ENCODE measurements at places on chromosomes 1 and 21.

GRCh38 chr1:182146286-182146685 lies 84.8 kb upstream of the ZNF648 start:
- no peak for DNase-seq

GRCh38 chr21:32958288-32959002 lies 67.3 kb upstream of the OLIG2 start:
- DNase-seq, result no peak

DNA sequence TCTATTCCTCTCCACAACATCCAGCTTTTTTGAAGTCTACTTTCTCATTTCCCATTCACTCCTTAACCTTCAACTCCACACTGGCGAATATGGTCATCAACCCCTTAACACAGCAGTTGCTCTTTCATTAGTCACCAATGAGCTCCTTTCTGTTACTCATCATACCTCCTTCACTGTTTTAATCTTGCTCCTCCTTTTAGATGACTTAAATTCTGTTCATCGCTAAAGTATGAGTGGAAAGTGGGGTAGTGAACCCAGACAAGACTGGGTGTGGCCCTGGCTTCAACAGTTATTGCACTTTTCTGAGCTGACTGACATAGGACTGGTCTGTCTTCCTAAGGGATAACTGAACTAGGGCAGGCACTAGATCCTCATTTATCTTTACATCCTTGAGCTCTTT lies 51.3 kb downstream of the AKT3 start:
- DNase-seq, result no peak

GRCh38 chr21:41620982-41621381 lies 113.0 kb upstream of the TMPRSS2 start:
- no peak for DNase-seq

DNA sequence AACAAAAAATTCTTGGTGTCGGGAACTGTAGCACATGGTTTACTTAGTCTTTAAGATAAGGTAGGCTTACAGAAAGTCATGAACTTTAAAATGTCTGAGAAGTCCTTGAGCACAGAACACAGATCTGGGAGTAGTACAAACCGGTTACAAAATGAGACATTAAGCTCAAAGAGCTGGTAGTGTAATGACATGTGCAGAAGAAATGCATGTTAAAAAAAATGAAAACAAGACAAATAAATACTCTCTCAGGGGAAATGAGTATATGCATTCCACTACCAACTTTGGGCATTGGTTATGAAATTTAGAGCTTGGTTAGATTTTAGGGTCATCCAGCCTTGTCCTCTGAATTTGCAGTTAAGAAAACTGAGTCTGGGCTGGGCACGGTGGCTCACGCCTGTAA lies 91.5 kb upstream of the F3 start:
- no peak for DNase-seq

GRCh38 chr1:107138166-107138565 lies 2.7 kb upstream of the NTNG1 start:
- DNase-seq, result no peak

DNA sequence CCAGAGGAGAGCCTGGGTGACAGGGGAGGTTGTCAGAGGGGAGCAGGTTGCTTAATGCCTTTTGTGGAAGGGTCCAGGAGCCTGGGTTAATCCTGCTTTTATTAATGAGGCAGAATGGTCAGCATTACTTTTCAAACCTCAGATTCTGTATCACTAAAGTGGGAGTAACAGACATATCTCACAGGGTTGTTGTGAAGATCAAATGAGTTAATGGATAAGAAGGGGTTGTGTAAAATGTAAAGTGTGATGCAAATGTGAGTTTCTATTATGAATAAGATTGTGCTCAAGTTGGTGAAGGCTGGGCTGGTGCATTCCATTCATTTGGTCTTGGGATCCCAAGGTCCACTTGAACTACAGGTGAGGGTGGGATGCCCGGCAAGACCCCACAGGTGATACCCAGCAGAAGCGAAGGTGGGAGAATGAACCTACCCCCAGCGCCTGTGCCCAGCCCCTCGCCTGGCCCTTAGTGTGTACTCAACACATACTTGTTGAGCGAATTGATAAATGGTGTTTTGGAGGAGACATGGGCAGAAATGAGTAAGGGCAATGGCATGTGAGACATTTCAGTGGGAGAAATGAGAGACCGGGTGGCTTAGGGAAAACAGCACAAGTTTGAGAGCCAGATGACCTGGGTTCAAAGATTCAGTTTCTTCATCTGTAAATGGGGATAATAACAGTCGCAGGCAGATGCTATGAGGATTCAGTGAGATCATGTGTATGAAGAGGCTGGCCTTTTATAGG lies 6.2 kb downstream of the SLC26A9 start:
- no peak for DNase-seq

DNA sequence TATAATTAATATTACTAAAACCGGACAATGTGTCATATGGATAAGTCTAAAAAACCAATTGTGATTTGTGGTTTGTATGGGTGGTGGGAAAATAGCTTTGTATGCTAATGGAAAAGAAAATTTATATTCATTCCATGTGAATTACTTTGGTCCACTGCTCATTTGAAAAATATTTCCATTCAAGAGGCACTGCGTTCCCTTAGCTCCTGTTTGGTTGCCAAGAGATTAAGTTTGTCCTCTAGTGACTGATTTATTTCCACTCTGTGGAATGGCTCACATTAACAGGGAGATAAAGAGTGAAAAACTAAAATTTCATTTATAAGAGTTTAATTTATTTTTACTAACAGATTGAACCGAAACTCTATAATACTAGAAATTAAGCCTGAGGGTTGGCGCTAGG lies 744.1 kb upstream of the CHRM3 start:
- DNase-seq, result peak; percentile 7

- DNase-seq, result peak; percentile 86
These were observed at the start of gene MTX1 for GRCh38 chr1:155208541-155209311. TSS of gene MTX1 (plus strand) at chr1:155208695. CDS start at chr1:155208805, 110 bp downstream.

GRCh38 chr1:75712306-75712705 lies 12.2 kb upstream of the ACADM start:
- DNase-seq, result no peak

DNA sequence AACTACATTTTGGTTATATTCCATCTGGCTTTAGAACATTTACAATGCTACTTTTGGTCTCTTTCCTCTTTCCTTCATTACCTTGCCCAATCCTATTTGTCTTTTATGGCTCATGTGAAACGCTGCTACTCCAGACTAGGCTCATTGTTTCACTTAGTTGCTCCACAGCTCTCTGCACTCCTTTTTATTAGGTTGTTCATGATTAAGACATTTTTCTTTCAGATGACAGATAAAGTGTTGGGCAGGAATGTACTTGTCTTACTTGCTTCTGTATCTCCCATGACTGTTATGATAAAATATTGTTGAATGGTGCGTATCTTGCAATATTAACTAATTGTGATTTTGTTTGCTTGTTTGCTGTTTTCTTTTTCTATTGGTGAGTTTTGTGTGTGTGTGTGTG lies 1532.3 kb downstream of the KCNT2 start:
- DNase-seq, result no peak

- no peak for DNase-seq
These were observed 535.4 kb downstream of the SMYD3 start for GRCh38 chr1:245971711-245972085.

DNA sequence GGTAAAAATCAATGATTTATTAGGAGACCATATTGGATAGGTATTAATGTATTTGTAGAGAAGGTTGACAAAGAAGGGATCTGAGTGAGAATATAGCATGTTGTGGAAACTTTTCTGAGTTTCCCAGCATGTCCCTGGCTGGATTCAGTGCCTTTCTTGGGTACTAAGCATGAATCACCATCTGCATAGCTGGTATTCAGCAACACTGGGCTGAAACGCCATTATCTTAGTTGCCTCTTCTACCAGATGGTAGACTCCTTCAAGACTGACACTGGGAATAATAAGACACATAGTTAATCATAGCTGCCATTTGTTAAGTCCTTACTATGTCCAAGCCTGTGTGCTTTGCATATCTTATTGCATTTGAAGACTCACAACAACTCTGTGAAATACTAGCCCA lies 45.5 kb downstream of the ATP5PF start:
- DNase-seq, result peak; percentile 8

GRCh38 chr1:162138112-162138511 lies 68.6 kb downstream of the NOS1AP start:
- no peak for DNase-seq

GRCh38 chr1:87428883-87429282 lies 100.2 kb downstream of the LMO4 start:
- DNase-seq, result no peak

- DNase-seq, result no peak
These were observed 44.3 kb downstream of the KIFAP3 start for GRCh38 chr1:170030212-170030611.

- DNase-seq, result no peak
These were observed 97.6 kb downstream of the ROR1 start for GRCh38 chr1:63871463-63871862.

DNA sequence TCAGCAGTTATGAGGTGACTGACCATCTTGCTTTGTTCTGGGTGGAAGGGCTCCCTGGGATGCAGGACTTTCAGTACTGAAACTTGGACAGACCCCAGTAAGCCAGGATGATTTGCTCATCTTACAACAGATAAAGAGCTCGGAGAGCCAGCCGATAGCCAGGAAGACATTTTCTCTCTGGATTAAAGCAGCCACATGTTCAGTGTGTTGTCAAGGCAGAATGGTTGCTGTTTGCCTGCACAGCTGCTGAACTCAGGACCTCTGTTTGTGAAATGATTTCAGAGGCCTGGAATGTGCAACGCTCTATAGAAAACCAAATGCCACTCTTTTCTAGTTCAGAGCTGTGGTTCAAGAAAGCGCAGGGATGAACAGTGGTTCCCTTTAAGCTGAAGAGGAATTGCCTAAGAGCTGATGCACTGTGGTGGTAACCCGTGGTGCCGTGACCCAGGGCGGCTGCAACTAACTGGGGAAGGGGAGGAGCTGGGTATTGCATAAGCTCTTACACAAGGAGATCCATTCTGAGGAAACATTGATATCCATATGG lies 40.7 kb downstream of the CASQ2 start:
- no peak for DNase-seq

DNA sequence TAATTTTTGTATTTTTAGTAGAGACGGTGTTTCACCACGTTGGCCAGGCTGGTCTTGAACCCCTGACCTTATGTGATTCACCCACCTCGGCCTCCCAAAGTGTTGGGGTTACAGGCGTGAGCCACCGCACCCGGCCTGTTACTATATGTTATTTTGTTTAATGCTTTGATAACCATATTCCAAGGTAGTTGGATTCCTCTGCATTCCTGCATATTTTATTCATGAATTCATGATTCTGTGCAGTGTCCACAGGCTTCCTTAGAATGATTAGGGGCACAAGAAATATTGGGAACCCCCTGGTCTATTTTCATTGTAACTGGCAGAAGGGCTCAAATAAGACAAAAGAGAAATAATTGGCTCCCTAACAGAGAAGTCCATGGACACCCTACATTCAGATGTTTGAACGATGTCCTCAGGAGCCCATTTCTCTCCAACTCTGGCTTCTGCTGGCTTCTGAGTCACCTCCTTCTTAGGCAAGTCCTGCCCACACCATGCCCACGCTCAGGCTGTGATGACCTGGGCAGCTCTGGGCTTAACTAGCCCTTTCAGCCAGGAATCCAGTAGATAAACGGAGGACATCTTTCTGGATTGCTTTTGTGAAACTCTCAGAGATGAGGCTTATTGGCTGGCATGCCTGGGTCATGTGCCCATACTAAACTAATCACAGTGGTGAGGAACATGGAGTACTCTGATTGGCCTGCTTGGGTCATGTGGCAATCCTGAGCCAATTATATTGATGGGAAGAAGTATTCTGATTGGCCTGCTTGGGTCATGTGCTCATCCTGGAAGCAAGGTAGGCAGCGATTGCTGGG lies 32.6 kb downstream of the TNFRSF8 start:
- DNase-seq, result peak; percentile 42

- DNase-seq, result no peak
These were observed 180.8 kb downstream of the RPS6KC1 start for GRCh38 chr1:213231795-213232231.

GRCh38 chr1:59828160-59828559 lies 13.4 kb downstream of the HOOK1 start:
- no peak for DNase-seq

GRCh38 chr1:233617025-233617424 lies 3.1 kb downstream of the KCNK1 start:
- no peak for DNase-seq

- DNase-seq, result no peak
These were observed 589.9 kb downstream of the MATN1 start for GRCh38 chr1:30133414-30134055.

DNA sequence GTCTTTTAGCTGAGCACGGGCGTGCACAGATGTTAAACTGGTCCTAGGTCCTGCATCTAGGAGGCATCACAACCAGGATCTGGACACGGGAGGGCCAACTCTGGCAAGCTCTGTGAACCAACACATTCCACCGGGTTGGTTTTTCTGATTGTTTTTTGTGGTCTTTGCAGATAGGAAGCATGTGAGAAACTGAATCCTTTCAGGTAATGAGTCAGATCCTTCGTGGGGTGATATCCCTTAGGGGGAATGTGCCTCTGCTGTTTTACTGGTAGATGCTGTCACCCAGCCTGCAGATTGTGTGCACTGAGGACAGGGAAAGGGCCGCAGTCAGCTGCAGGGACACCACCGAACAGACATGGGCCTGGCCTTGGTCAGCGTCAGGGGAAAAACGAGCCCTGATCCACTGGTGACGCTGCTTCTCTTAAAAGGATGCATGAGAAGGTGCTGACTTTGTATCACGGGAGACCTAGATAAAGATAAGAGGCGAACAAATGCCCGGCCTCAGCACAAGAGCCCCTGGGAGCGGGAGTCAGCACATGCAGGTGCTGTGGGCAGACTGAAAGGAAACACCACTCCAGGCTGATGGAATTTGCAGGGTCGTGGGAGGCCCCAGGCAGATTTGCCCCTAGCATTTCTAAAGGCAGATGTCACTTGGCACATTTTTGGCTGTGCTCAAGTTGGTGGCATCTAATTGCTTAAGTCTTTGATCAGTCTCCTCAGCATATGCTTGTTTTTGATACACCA lies 51.1 kb downstream of the DOP1B start:
- no peak for DNase-seq

DNA sequence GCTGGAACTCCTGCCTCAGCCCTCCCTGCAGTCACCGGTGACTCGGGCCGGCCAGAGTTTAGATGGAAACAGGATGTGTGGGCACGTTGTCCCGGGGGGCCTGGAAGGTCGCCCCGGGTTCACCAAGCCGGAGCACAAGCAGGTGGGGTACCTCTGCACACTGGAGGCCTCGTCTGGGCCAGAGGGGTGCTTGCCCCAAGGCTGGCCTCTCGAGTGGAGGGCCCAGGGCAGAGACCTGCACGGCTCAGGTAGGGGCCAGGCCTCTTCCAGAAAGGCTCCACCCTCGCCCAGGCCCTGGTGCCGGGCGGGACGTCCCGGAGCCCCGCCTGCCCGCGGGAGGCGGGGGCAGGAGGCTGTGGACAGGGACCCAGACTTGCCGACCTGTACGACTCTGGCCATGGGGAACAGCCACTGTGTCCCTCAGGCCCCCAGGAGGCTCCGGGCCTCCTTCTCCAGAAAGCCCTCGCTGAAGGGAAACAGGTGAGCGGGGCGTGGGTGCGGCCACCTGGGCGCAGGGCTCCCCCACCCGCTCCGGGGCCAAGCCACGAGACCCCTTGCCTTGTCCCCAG lies at the start of gene PLEKHN1:
Gene PLEKHN1, plus strand, starts transcription at position 348 of the 569 bp plus-strand sequence. Its CDS starts 50 bp downstream, at position 398.
- no peak for DNase-seq

GRCh38 chr1:11064942-11065341 lies 5.1 kb upstream of the SRM start:
- DNase-seq, result no peak

- no peak for DNase-seq
These were observed 1.1 kb downstream of the HOOK1 start for GRCh38 chr1:59815892-59816291.

All from NCI-H446 (cell line).